ENCODE measurements at places on chromosomes 4 and X.
A peak's percentile ranks its signal among the peaks of the same experiment; 100 is the strongest.

DNA sequence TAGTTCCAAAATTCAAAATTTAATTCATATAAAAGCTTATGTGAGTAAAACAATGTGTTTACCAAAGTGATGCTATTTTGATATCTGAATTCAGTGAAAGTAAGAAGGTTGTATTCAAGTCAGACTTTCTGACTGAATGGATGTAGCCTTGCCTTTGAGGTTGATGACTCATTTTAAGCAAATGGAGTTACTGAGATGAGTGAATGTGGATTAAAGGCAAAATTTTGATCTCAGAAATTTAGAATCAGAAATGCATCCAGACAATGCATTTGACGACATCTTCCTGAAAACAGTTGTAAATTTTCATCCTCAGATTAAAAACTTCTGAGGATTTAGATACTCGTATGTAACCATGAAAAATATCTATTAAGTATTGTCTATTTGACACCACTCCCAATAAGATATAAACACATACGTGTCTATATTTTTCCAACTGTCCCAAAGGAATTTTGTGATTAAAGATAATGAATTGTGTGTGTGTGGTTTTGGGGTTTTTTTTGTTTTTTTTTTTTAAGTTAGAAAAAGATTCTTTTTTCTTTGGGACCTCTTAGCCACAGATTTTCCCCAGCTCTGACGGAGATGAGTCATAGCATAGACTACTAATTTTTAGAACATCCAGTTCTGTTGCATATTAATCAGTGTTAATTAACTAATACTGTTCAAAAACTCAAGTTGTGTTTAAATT, 34.4 kb downstream of the NFKB1 start:
- DNase-seq: peak; percentile 26

GRCh38 chr4:123898946-123899666, 502.5 kb downstream of the SPRY1 start:
- no peak for DNase-seq

- no peak for DNase-seq
Measured at GRCh38 chrX:13258052-13258444, 61.8 kb downstream of the ATXN3L start.

DNA sequence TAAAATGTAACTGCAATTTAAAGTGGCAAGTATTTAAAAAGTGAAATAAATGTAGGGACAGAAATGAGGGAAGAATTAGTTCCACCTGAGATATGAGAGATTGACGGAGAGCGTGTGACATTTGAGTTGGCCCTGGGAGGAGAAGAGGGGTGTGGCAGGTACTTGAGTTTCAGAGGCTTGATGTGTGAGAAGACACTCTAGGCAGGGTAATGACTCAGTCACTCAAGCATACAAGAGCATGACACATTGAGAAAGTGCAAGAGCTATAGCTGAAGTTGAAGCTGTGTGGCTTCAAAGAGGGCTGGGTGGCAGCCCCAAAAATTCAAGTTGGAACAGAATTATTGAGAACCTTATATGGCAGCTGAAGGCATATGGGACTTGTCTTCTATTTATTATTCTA, 420.5 kb downstream of the SLITRK2 start:
- no peak for DNase-seq

DNA sequence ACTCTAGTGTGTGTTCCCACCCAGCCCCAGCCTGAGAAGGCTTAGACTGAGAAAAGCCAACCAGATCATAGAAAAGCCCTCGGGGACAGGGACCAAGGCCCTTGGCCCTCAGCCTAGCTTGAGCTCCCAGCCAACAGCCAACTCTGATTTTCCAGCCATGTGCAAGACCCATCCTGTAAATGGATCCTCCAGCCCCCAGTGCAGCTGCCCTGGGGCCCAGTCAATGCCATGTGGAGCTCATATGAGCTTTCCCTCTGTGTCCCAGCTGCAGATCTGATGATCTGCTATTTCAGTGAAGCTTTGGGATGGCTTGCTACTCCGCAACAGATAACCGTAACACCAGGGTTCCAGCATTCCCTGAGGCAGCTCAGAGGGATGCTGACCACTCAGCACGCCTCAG, 40.5 kb upstream of the CDKN2AIP start:
- DNase-seq: no peak

GRCh38 chrX:138986235-138986634, 274.7 kb upstream of the FGF13 start:
- no peak for DNase-seq

GRCh38 chrX:122187069-122187713, 996.9 kb upstream of the GRIA3 start:
- no peak for DNase-seq

- DNase-seq: no peak
Measured at GRCh38 chr4:183801457-183802165, 103.5 kb upstream of the STOX2 start.

DNA sequence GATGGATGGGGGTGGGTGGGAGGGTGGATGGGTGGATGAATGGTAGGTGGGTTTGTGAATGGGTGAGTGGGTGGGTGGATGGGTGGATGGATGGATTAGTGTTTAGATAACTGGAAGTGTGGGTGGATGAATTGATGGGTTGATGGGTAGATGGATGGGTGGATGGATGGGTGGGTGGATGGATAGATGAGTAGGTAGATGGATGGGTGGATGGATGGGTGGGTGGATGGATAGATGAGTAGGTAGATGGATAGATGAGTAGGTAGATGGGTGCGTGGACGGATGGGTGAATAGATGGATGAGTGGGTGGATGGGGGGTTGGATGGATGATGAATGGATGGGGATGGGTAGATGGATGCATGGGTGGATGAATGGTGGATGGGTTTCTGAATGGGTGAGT, 20.3 kb upstream of the ASMTL start:
- DNase-seq: no peak

DNA sequence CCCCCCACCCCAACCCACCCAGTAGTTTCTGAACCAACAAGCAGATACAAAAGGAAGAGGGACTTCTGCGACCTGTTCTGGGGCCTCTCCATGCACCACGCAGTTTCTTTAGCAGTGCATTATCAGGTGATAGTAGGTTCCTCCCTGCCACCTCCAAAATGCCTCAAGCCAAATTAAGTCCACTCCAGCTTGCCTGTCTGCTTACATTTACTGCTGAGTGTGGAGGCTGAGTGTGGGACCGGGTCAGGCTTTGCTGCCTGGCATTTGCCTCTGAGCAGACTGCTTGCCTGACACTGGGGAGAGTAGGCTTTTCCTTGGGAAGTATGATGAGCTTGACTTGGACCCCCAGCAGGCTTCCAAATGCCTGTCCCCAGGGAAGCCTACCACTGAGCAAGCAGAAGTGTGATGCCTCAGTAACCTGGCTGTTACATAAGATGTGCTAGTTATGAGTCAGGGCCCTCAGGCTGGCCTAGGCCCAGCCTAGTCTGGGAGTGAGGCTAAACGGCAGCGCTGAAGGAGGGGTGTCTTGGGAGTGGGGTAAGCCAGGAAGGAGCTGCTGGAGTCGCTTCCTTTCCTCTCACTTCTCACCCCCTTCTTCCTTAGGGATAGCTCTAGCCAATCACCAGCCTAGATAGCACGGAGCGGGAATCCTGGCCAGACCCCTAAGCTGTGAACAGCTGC, 9.0 kb downstream of the TSC22D3 start:
- no peak for DNase-seq

GRCh38 chr4:124980276-124980752, 267.8 kb upstream of the ANKRD50 start:
- peak; percentile 2 for DNase-seq

GRCh38 chrX:119502727-119503483, 34.7 kb downstream of the SLC25A5 start:
- DNase-seq: no peak

DNA sequence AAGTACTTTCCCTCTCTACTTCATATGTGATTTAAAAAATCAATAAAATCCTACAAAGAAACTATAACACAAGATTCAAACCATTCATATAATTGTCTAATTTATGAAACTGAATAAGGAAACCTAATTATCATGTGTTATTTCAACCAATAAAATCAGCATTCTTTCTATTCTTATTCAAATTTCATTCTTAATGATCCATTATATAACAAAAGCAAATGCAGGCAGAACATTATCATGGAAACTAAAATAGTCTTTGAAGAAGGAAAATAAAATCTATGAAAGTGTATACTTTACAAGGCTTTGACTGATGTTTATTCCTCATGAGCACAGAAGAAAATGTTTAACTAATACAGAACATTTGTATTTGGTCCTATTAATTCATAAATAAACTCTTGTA, 47.6 kb downstream of the CNOT6L start:
- no peak for DNase-seq

GRCh38 chrX:13816643-13817627, at the start of gene GPM6B:
GPM6B (minus strand) TSS chrX:13817093; CDS start chrX:13816904, 189 bp downstream.
- no peak for DNase-seq

DNA sequence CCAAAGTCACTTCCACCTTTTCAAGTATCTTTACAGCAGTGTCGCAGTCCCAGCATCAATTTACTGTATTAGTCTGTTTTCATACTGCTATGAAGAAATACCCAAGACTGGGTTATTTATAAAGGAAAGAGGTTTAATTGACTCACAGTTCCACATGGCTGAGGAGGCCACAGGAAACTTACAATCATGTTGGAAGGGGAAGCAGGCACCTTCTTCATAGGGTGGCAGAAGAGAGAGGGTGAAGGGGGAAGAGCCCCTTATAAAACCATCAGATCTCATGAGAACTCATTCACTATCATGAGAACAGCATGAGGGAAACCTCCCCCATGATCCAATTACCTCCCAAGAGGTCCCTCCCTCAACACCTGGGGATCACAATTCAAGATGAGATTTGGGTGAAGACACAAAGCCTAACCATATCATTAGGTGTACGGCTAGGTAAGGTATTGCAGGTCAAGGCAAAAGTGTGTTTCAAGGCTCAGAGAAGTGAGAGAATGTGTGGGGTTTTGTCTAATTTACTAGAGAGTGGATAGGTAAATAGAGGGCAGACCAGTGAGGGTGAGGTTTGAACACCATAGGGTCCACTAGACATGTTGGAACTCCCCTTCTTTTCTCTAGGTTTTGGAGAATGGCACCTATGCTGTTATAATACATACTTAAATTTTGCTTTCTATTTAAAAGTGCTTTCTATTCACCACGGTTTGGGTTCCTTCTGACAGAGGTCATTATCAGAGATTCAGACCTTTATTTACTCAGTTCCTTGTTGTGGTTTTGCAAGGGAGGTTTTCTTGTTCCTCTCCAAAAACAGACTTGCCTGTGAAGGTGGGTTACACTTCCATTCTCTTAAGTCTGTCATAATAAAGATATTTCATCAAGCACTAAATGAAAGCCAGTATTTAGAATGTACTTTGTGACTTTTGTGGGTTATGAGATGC, 186.6 kb downstream of the CPEB2 start:
- no peak for DNase-seq

- DNase-seq: peak; percentile 67
Measured at GRCh38 chrX:43654431-43655150, 1.5 kb upstream of the MAOA start.

- no peak for DNase-seq
Measured at GRCh38 chr4:156169861-156170260, 216.2 kb upstream of the CTSO start.

Measured in HS-5 (cell line).